ENCODE measurements at places on chromosomes 4 and X.

- no peak for DNase-seq
Observed at GRCh38 chr4:52665592-52665991, 6.5 kb upstream of the USP46 start.

GRCh38 chr4:67700116-67700737, 728 bp downstream of the UBA6 start:
- DNase-seq = no peak

- no peak for DNase-seq
Observed at GRCh38 chrX:13123857-13124345, 79.5 kb upstream of the FAM9C start.

DNA sequence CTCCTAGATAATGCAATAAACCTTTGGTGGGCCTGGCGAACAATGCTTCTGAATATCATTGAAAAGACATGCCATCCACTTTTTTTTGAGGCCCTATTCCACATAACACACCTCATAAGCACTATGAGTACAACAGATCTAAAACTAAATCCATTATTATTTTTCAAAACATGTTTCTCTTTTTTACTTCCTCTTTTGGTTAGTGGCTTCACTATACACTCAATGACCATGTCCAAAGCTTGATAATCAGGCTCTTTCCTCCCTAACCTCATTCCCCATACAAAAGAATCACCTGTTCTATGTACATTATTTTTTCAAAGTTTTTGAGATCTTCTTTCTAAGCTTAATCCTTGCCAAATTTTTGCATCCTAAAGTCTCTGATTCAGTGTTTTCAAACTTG, 20.4 kb upstream of the NPY2R start:
- DNase-seq = no peak

DNA sequence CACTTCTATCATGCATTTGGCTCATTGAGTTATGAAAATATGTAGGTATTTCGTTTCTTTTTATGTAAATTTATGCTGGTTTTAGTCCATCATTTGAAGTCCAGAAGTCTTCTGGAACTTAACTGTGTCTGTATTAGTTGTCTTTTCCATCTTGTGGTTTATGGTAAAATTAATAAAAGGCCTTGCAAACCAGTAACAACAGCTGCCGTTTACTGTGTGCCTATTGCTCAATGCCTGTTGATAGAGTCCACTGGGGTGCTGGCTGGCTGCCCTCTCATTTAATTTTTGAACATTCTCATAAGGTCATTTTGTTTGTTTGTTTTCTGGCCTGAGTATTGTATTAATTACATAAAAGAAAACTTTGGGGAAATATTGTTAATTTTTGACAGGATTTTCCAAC, 98.0 kb downstream of the NAA11 start:
- no peak for DNase-seq
